HS-5 (cell line): ENCODE measurements at places on chromosomes 3 and 15.

- no peak for DNase-seq
These were observed 24.9 kb downstream of the DUOX2 start for GRCh38 chr15:45088801-45089711.

GRCh38 chr15:100340721-100341238 lies 995 bp downstream of the ADAMTS17 start:
- no peak for DNase-seq

DNA sequence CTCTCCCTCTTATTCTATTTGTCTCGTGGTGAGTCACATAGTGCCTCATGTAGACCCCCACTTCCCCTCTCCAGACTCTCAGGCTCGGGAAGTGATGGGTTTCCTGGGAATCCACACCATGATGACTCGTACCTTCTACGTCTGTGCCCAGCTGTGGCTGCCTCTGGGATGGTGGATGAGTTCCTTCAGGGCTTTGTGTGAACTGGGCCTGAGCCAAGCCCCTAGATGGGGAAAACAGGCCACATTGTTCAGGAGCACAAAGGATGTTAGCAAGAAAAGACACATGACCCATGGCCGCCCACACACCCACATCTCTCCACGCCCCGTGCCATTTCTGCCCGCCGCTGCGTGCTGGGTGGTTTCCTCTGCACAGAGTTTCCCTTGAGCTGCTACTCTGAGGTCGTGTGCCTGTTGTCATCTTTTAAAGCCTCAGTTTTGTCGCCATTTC lies 10.5 kb downstream of the ISG20 start:
- DNase-seq: peak; percentile 78

DNA sequence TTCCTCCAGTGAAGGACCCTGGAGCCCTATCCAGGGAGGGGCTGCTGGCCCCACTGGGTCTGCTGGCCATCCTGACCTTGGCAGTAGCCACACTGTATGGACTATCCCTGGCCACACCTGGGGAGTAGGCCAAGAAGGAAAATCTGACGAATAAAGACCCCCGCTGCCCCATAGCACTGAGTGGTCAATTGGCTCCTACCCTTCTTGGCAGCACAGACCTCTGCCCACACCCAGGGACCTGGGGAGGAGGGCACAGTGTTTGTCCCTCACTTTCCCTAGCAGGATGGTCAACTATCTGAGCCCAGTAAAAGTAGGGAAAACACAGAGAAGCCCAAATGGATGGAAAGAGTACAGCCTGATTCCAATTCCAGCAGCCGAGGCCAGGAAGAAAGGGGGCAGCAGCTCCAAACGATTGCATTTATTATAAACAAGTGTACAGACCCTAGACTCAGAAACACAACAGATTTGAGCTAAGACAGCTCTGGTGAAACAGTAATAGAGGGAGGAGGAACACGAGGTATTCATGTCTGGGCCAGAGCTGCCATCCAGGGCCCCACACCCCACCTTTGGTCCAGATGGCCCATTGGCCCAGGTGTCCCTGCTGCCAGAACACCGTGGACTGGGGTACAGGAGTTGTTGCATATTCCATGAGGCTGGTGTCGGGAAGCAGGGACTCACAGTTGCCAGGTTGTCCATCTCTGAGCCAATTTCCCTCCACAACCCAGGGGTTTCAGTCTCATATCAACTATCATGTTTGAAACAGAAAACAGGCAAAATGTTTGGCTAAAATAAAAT lies 21.1 kb downstream of the ATRIP start:
- no peak for DNase-seq
